Mucosa of descending colon (tissue), 3 donors: ENCODE measurements at places on chromosomes 1 and 21. TPM values are rescaled to one million over a fixed set of nuclear protein-coding genes. Genes with fewer than 3 reads are reported as not detected.

Gene TSTD1
- total RNA-seq = 105 TPM

Gene ENSA
- 213 TPM for total RNA-seq

Gene LTN1
- 24.5 TPM for total RNA-seq

Gene PKNOX1
- total RNA-seq = 16.3 TPM

Gene TMEM54
- 483 TPM for total RNA-seq

Gene NAV1
- 13.7 TPM for total RNA-seq
